ENCODE measurements at places on chromosomes 7 and 10.

- peak; percentile 66 for DNase-seq
Measured at GRCh38 chr10:97914837-97915211, 65.2 kb downstream of the GOLGA7B start.

DNA sequence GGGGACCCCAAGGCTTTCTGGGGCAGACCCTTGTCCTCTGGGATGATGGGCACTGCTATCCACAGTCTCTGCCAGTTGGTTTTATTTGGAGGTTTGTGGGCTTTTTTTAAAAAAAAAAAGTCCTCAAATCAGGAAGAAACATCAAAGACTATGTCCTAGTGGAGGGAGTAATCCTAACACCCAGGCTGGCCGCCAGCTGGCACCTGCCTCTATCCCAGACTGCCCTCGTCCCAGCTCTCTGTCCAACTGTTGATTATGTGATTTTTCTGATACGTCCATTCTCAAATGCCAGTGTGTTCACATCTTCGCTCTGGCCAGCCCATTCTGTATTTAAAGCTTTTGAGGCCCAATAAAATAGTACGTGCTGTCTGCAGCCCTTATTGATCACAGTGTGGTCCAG lies 61.0 kb upstream of the LRRC4 start:
- DNase-seq: no peak

GRCh38 chr7:143429770-143430698 lies 13.2 kb upstream of the TAS2R60 start:
- DNase-seq: no peak

DNA sequence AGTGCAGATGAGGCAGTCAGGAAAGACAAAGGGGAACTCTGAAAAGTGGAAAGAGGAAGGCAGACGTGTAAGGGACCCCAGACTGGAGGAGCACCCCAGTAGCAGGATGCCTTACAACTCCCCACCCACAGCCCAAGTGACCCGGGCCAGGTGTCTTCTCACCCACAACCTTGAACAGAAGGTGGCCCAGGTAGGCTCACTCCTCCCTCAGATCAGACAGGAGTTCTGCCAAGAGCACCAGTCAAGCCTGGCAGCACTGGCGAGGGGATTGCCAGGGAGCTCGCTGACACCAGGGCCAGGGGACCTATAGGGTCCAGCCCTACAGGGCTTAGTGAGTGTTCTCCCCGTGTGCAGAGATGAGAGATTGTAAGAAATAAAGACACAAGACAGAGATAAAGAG lies 27.1 kb upstream of the LMBR1 start:
- DNase-seq: no peak

DNA sequence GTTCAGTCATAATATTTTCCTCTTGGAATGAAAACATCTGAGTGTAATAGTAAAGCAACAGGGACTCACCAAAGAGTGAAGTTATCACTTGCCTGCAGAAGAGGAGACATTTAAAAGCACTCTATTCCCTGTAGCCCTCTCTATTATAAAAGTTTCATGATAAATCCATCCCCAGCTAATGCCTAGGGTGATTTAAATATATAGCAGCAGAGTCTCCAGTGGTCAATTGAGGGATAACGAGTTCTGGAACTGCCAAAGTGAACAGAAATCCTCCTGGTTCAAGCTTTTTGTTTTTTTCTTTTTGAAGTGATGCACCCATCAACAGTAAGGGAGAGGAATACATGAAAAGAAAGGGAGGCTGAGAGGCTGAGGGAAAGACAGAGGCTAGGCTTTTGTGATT lies 87.3 kb downstream of the EVX1 start:
- no peak for DNase-seq

- DNase-seq: no peak
Measured at GRCh38 chr10:70651661-70652060, 20.6 kb upstream of the ADAMTS14 start.

- DNase-seq: no peak
Measured at GRCh38 chr10:19453967-19454366, 362.3 kb upstream of the PLXDC2 start.

DNA sequence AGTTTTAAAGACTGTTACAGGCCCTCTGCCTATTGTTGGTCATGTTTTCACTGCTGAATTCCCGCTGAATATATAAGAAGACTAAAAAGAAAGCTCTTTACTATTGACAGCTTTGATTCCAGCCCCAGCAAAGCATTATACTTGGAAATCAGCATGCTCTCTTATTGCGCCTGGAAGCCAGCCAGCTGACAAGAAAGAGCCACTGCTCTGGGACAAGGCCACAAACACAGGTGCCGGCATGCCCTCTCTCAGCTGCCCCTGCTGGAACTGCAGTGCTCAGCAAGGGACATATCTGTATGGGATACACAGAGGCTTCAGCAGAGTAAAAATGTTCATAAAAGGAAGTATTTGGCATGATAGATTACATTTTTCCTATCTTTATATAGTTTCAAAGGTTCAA lies 523.9 kb downstream of the ADRA2A start:
- no peak for DNase-seq

GRCh38 chr10:8616166-8616565 lies 561.7 kb downstream of the GATA3 start:
- DNase-seq: no peak

GRCh38 chr10:61452655-61453641 lies at the start of gene TMEM26:
Gene TMEM26, minus strand, starts transcription at chr10:61453381. Its CDS starts 300 bp downstream, at chr10:61453081.
- peak; percentile 65 for DNase-seq

DNA sequence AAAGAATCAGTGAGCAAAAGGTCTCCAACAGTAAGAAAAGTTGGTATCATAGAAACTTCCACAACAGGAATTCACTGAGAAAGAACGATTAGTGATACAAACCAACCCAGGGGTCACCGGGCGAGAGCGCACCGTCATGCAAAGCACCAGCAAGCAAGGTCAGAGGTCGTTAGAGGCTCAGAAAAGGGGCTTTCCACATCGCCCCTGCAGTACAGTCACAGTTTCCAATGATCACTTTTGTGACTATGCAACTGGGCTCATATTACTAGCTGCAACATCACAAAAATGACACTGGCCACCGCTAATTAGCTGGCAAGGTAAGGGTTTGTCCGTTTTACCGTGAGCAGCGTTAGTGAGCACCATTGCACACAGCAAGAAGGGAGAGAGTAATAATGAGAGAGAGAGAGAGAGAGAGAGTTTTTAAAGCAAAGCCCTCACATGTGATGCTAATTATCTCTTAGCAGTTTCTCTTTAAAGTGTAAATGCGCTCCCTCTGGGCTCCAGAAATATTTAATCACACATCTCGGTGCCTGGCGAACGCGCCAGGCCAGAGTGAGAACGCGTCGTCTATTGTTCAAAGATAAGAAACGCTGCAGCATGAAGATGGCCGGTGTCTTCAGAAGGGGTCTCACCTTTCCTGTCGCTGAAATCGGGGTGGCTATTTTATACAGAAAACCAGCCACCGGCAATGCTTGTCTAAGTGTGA lies 237.5 kb downstream of the DNAJB6 start:
- no peak for DNase-seq

GRCh38 chr7:140390466-140391190 lies 7.7 kb downstream of the SLC37A3 start:
- DNase-seq: no peak

GRCh38 chr7:114973147-114973546 lies 51.3 kb downstream of the MDFIC start:
- no peak for DNase-seq

GRCh38 chr10:84706875-84707274 lies 378.5 kb downstream of the CCSER2 start:
- no peak for DNase-seq

GRCh38 chr7:5827755-5828154 lies 46.3 kb upstream of the RNF216 start:
- no peak for DNase-seq

DNA sequence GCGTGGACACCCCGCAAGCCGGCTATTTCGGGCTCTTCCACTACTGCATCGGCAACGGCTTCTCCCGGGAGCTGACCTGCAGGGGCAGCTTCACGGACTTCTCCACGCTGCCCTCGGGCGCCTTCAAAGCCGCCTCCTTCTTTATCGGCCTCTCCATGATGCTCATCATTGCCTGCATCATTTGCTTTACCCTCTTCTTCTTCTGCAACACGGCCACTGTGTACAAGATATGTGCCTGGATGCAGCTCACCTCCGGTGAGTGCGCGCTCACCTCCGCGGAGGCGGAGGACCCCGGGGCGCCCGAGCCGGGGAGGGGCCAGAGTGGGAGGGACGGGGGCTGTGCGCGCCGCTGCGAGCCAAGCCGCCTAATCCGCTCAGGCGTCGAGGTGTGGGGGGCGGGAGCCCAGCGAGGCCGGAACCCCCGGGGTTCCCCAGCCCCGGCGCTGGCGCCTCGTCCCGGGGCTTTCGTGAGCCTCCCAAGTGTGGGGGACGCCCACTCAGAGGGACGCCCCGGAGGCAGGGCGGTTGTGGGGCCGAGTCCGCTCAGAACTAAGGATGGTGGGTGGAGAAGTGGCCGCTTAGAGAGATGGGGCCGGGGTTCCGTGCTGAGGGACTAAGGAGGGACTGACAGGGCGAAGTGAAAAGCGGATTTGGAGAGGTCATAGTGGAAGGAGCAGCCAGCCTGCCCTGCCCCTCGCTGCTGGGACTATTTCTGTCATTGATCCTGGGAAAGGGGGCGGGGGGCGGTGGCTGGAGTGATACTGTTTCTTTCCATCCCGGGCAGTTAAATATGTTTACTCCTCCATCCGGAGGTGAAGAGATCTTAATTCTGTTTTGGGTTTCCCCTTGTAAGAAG lies 795 bp downstream of the LHFPL3 start:
- no peak for DNase-seq

DNA sequence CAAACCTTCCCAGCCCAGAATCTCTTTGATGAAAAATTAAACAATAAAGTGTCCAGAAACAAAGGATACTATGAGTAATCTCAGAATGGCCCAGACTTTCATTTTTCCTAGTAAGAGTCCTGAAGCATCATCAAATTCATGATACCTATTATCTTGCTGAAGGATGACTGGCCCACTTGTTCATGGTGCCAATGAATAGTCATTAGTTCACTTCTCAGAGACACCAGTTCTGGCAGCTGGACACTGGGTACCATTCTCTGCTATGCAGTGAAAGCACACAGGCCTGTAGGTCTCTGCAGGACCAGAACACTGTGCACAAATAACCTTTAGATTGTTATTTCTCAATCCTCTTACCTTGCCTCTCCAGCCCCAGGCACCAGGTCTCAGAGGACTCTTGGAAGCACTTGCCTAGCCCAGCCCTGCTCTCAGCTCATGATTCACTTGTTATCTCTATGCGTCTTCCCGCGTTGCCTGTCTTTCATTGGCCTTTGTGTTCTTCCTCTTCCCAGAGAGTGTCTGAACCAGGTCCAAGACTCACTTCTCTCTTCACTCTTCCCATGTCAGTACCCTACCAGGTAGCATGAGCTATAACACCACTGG lies 98.1 kb upstream of the AGBL3 start:
- DNase-seq: no peak

DNA sequence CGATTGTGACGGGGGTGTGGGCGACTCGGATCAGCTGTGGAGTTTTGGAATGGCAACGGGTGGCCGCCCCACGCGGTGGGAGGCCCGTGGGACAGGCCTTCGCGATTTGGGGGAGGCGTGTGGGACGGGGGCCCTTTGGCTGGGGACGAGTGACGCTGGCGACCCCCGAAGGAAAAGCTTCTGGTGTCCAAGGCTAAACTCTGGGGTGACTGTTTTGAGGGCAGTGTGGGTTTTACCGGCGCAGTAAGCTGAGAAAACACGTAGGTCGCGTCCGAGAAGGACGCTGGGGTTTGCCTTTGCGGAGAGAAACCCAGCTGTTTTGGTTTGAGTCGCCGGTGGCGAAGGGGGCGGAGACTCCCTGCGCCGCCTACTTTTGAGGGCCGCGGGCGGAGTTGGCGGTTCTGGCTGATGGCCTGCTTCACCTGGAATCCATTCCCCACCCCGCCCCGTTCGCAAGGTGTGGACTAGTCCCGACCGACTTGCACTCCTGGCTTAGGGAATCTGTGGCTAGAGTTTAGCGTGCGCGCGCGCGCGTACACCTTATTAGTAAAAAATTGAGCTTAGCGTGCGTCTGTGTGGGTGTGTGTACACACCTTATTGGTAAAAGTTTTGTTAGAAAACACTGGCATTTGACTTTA lies 606 bp downstream of the TAX1BP1 start:
- DNase-seq: peak; percentile 83
